ENCODE measurements at places on chromosomes 13 and 19.

DNA sequence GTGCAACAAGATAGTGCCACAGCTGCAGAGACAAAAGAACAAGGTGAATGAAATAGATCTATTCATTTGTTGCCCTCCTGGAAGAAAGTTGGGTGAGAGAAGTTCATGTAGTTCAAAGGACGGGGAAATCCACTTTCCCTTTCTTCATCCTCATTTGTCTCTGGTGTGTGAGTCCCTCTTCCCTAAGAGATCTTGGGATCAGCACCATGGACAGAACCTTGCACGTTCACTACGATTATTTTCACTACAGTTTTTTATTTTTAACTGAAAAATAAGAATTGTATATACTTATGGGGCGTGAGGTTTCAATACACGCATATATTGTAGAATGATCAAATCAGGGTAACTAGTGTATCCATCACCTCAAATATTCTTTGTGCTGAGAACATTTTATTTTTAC, 29.2 kb downstream of the NLRP5 start:
- DNase-seq = no peak

DNA sequence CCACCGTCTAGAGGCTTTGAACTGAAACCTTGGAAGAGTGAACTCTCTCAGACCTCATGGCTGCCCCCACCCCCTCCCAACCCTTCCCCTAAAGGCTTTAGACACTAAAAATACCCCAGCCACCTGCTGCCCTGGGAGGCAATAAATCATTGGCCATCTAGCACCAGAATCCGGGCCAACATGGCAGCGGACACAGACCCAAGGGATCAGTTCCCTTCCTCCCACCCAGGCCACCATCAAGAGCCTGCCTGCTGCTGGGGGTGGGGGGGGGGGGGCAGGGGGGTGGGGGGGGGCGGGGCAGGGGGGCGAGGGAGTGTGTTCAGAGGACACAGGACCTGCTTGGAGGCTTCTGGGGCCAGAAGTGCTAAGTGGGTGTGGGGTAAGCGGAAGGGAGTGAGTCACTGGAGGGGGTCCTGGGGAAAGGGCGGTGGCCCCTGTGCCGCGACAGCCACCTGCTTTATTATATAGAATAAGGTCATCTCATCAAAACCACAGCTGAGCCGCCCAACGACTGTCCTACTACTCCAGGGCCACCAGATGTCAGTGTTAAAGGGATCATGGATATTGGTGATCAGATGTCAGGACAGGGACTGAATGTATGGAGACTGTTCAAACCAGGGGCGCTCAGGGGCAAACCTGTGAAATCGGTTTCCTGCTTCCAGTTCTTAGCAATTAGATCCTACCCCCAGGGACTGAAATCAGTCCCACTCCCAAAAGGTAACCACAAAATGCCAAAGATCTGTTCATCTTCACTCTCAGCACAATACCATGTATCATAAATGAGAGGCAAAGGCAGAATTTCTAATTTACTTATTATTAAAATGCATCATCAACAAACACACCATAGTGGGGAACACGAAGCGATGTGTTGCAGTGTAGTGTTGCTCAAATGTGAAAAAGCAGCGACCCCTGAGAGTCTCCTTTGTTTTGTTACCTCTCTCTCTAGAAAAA, 24.3 kb downstream of the ARL11 start:
- DNase-seq = no peak

- no peak for DNase-seq
Measured at GRCh38 chr19:51780270-51780669, 14.7 kb upstream of the FPR3 start.

- DNase-seq = no peak
Measured at GRCh38 chr19:12695997-12696365, 450 bp downstream of the FBXW9 start.

GRCh38 chr13:93477238-93477637, 250.6 kb downstream of the GPC6 start:
- no peak for DNase-seq

GRCh38 chr13:48563626-48564025, 30.7 kb upstream of the RCBTB2 start:
- DNase-seq = no peak

- DNase-seq = no peak
Measured at GRCh38 chr13:38265132-38265497, 84.5 kb upstream of the UFM1 start.

DNA sequence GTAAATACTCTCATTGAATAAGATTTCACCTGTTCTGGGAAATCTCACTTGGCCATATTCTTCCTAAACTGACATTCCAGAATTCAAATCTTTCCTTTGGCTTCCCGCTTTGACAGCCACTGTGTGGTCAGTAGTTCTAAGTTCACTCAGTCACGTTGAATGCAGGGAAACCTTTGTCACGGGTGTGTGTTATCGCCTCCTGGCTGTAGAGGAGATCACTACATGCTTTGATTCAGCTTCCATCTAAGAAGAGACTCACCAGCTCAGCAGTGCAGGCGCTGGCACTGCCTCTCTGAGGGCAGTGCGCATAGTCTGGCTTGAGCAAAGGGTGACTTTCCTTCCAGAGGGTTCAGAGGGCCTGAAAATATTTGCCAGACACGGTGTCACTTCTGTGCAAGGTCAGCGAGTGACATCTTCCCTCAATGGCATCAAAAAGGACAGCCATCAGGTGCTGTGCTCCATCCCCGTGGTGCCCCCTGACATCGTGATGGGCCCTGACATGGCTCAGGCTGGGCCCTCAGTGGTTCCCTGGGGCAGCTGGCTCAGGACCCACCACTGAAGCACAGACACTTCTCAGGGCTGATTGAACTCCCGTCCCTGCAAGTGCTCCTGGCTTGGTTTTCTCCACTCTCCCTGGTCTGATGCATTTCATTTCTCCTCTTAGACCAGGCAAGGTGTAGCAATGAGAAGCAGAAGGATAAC, 635.4 kb upstream of the ARGLU1 start:
- DNase-seq = no peak
